ENCODE measurements at places on chromosomes 3 and 15.

- no peak for DNase-seq
These were observed 1047.3 kb downstream of the MCTP2 start for GRCh38 chr15:95278532-95279245.

GRCh38 chr15:94398001-94398400 lies 166.6 kb downstream of the MCTP2 start:
- DNase-seq = no peak

DNA sequence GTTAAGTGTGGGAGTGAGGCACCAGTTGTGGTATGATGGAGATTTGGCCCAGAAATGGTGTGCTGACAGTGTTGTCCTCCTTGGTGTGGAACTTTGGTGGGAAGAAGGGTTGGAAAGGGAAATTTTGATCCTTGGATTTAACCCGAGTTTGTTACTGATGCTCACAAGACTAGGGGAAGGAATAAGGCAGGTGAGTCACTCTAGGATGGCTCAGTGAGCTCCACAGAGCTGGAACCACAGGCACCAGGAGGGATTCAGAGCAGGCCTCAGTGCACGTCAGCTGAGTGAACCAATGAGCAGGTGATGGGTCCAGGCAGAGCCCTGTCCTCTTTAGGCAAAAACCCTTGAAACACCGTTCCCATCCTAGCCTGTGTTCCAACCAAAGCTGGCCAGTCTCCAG lies 11.4 kb downstream of the CHRD start:
- DNase-seq = no peak

DNA sequence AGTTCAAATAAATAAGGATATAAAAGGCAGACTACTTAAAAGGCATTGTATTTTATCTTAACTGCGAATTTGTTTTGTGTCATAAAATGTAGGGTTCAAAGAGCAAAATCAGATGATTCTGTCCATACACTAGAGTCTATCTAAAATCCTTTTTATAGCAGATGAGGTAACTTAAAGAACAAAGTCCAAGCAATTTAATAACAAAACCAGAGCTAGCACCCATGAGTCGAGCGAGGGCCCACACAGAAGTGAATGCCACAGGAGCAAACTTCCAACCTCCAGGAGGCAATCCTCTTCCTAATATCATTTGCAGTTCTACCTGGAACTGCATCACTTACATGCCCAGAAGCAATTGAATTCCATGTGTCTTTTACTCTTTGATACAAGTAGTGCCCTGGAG lies 35.4 kb upstream of the KBTBD8 start:
- DNase-seq = no peak

DNA sequence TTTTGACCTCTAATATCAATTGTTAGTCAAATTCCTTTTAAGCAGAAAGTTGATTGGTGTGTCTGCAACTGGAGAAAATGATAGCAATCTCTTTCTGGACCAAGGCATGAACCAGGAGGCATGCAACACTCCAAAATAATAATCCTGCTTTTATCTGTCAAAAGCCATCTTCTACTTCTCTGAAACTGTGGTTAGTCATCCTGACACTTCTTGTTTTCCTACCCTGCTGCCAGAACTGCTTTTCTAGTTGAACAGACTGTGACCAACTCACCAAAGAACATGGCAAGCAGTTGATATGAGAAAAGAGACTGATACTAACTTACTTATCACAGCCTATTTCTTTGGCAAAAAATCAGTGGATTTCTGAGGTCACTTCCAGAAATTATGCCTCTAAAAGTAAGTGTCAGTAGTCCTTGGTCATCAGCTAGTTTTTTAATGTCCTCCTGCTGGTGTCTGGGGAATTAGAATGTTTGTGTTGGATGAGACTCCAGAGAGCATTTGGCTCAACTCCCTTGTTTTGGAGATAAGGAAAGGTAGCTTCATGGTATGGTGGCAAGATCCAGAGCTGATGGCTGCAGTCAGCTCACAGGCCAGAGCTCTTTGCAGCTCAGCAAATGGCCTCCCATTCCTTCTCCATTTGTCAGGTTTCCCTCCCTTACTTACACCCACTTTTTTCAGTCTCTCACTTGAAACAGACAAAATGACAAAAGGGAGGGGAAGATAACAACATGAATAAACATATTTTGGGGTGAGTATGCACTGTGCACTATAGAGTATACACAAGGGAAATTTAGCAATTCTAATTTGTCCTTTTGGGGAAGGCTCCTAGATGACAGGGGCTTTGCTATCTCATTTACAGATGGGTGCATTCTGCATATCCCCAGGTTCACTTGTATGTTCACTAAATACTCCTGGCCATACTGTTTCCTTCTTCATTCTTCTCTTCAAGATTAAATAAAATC lies 7.0 kb downstream of the CRYGS start:
- DNase-seq = no peak

GRCh38 chr15:62248277-62248984 lies 83.3 kb upstream of the C2CD4B start:
- DNase-seq = no peak

DNA sequence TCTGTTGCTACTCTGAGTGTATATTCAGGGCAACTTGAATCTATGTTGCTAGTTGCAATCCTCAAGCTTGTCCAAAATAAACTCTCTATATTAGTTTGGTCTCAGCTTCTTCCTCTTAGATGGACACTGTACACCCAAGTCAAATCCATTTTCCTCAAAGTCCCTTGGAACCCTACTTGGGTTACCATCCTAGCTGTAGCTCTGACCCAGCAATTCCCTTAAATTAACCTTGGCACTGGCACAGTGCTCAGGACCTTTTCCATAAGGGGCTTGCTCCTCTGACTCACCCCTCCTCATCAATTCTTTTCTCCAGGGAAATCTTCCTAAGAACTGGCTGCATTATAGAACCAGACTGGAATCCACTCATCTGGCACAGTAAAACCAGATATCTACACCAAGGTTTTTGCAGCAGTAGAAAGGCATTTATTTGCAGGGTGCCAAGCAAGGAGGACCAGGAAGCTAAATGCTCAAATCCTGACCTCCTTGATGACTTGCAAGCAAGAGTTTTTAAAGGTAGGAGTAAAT lies 44.9 kb upstream of the B3GALNT1 start:
- DNase-seq = no peak
